ENCODE measurements at places on chromosomes 3 and 15.

DNA sequence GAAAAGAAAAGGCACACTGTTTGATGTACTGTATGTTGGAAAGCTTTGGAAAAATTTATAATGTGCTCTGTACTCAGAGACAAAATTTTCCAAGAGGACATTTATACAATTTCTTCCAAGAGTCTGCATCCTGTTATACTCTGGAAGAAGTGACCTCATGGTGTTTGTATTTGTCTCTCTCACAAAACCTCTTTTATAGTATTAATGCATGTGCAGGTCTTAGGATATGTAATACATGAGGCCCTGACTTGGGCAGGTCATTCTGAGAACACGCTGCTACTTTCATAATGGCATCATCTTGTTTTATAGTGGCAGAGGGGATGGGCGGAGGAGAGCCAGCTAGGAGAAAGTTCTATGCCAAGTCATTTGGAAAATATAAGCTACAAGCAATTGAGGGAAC lies 72.0 kb upstream of the P3H2 start:
- no peak for DNase-seq

GRCh38 chr15:67186688-67187087 lies 67.8 kb downstream of the AAGAB start:
- no peak for DNase-seq

DNA sequence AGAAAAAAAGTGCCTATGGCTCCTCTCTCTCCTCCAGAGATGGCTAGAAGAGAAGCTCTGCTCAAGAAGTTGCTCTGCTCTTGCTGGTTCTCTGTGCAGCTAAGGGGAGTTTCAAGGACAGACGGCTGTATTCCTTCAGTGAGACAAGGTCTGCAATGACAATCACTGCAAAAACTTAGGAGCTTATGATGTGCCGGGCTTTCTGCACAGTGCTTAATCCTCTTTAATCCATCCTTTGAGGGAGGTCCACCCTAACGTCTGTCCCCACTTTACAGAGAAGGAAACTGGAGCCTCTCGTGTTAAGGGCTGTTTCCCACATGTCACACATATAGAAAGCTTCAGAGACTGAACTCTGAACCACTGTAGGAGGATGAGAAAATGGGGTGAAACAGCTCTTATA lies 260.6 kb downstream of the MEX3B start:
- DNase-seq: no peak

GRCh38 chr3:195124378-195124992 lies 146.5 kb downstream of the XXYLT1 start:
- no peak for DNase-seq

Measured in OCI-M1 (cell line).